ENCODE measurements at places on chromosomes 5 and 9.

GRCh38 chr5:142826741-142827492, 56.7 kb downstream of the ARHGAP26 start:
- DNase-seq, result no peak

DNA sequence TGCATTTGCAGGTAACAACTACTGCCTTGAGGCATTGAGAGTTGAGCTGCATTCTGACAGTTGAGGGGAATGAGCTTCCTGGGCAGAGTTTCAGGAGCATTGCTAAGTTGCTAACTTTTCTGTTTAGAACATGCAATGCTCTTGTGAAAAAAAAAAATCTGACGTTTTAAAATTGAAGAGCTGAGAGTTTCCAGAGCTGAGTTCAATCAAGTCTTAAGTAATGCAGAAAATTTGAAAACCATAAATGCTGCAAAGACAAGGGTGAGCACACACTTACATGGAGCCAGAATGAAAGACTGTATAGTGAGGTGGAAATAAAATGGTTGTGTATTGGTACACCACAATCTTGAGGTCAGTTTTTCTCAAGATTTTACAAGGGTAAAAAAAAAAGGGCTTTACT, 166.0 kb downstream of the GABRB2 start:
- DNase-seq, result no peak

- DNase-seq, result no peak
Observed at GRCh38 chr5:168951356-168951755, 349.6 kb downstream of the SLIT3 start.

DNA sequence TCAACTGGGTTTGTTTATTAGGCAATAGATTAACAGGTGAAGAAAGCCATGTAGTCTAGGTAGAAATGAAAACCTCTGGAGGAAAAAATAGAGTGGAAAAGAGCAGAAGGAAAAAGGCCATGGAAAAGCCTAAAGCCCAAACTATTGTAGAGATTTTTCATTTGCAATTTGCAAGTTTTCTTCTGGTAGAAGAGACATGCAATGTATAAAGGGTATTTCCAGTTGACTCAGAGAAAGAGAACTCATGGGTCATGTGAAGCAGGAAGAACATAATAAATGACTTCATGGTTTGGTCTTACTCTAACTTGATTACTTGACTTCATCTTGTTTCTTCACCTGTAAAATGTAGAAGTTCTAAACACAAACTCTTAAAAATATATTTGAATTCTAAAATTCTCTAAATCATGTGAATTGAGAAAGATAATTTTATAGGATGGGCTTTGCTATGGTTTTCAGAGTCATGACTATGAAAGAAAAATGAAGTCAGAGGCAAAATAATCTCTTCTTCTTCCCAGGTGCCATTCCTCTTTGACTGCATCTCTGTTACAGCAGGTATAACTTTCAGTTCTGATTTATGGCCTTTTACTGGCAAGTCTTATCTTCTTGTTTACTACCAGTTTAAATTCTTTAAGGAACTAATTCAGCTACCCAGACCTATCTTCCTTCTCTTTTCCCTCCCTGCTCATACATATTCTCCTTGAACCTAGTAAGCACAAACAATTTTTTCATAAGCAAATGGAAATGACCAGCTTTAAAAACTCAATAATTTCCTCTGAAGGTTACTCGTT, 47.7 kb upstream of the TMC1 start:
- no peak for DNase-seq

- no peak for DNase-seq
Observed at GRCh38 chr5:130571076-130571475, 594.0 kb downstream of the HINT1 start.

- no peak for DNase-seq
Observed at GRCh38 chr9:98150164-98150563, 31.1 kb upstream of the TRIM14 start.

GRCh38 chr5:62584391-62584790, 5.8 kb downstream of the LRRC70 start:
- no peak for DNase-seq

GRCh38 chr9:107932601-107933000, 443.0 kb upstream of the KLF4 start:
- no peak for DNase-seq

DNA sequence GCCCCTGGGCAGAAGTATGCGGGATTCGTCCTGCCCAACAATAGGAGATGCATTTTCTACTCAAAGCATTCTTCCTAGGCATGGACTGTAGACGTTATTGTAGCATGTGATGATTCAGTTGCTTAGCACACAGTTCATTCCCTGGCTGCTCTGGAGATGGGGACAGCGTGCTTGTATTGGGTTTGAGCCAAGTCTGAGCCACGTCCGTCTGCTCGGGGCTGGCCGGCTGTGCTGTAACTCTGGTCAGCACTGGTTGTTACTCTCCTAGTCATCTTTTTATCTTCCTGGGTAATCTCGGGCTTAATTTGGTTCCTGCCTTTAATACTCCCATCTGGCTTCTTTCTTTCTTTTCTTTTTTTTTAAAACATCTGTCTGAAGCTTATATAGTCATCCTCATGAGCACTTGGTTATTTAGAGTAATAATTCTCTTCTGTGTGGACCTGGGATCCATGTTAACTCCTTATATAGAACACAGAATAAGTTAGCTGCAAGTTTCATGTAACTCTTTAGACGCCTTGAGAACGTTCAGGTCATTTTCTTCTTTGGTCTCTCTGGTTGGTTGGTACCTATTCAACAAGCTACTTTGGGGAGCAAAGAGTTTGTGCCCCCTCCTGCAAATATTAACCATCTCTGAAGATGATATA, 118.8 kb upstream of the RPS23 start:
- DNase-seq, result no peak

DNA sequence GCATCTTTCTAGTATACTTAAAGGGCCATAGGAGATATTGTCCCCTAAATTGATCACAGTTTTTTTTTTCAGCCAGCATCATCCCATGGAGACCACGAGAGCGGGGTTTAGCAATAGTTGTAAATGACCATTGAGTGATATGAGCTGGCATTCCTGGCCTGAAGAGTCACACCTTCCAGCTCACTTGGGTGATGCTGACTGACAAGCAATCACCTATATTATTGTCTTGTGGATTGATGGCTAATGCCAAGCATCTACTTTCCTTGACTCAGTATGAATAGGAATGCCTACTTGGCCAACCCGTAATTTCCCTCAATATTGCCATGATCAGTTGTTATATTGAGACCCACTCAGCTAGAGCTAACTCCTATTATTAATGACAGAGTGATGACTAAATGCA, 70.5 kb downstream of the ADAMTSL1 start:
- no peak for DNase-seq

DNA sequence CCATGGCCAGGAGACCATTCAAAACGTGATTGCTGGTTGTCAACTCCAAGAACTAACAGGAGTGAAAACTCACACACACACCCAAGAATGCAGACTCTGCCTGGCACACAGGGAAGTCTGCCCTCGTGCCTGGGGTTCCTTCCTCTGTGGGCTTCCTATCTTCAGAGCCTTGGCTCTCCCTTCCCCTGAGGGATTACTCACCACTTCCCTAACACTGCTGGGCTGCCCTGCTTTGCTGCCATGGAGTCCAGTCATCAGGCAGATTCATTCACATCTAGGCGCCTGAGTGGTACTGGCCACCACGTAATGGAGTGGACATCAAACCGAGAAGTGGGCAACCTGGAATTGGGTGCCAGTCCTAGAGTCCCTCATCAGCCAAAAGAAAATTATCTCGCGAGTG, 76.4 kb upstream of the PRSS3 start:
- no peak for DNase-seq

GRCh38 chr5:122996091-122996490, 40.4 kb downstream of the PPIC start:
- DNase-seq, result no peak

DNA sequence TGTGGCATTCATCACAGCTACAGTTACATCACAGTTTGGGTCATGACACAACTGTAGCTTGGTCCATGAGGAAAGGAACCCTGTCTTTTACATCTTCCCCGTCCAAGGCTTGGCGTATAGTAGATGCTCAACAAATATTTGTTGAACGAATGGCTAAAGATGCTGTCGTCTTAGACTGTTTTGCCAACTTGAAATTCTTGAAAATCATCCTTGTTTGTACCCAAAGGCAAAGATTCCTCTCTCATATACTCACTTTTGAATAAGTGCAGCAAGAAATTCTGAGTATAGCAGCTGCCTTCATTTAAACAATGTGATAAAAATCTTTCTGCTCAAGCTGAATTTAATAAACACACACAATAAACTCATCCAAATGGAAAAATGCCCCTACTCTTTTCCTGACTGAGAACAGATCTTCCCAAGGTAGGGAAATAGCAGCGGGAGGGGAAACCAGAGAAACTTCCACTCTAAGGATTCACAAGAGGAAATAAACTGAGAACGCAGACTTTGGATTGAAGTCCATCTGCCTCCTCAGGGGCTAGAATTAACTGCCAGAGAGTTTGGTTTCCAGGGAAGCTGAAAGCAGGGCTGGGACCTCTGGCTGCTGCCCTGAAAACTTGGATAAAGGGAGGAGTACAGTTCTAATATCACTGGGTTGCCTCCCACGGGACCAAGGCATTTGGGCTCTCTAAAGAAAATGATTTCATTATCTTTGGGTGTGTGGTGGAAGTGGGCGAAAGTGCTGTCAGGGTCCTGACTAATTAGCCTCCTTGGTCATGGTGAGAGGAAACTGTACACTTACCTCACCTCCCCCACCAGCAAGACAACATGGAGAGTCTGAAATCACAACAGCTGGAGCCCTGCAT, 99.1 kb downstream of the DPYSL3 start:
- DNase-seq, result no peak

DNA sequence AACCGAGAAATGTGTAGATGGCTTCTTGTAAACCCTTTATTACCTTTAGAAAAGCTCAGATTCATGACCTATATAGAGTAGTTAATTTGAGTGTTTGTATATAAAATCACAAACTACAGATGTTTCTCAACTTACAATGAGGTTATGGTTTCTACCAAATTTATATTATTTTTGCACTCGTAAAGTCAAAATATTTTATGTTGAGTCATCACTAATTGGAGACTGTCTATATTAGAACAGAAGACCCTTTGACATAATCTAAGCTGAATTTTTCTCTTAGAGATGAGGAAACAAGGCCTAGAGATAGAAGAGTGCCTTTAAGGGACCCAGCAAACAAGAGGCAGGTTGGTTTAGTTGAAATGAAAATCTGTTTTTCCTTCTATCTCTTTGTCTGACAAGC, 20.0 kb upstream of the NMUR2 start:
- DNase-seq, result no peak

- no peak for DNase-seq
Observed at GRCh38 chr9:122845116-122845515, 16.7 kb upstream of the PDCL start.

DNA sequence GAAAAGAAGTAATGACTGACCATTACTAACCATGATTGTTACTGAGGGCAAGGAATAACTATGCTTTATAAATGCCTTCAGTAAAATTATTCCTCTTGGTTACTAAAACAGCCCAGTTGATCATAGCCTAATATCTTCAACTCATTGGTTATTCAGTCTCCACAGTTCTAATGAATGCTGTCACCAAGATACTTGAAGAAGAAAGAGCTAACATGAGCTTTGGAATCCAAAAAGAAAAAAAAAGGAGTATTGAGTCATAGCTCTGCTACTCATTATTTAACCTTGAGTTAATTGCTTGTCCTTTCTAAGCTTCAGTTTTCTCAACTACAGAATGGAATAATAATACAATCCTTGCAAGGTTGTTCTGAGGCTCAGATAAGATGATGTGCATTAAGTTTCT, 187.7 kb downstream of the BRINP1 start:
- DNase-seq, result no peak

DNA sequence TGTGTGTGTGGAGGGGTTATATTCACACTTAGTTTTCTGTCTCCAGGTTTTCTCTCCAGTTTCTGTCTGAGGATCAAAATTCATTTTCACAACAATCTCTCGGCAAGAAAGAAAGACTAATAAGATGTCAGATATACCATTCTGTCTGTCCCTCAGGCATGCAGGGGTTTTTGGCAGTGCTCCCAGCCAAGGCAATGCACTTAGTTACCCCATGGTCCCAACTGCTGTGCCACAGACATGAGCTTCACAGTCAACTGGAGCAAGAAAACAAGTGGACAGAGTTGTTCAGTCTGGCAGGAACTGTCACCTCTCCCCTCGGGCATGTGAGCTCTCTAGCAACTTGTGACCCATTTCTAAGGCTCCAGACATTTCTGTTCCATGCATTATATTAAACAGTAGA, 101.7 kb upstream of the LHFPL2 start:
- no peak for DNase-seq

DNA sequence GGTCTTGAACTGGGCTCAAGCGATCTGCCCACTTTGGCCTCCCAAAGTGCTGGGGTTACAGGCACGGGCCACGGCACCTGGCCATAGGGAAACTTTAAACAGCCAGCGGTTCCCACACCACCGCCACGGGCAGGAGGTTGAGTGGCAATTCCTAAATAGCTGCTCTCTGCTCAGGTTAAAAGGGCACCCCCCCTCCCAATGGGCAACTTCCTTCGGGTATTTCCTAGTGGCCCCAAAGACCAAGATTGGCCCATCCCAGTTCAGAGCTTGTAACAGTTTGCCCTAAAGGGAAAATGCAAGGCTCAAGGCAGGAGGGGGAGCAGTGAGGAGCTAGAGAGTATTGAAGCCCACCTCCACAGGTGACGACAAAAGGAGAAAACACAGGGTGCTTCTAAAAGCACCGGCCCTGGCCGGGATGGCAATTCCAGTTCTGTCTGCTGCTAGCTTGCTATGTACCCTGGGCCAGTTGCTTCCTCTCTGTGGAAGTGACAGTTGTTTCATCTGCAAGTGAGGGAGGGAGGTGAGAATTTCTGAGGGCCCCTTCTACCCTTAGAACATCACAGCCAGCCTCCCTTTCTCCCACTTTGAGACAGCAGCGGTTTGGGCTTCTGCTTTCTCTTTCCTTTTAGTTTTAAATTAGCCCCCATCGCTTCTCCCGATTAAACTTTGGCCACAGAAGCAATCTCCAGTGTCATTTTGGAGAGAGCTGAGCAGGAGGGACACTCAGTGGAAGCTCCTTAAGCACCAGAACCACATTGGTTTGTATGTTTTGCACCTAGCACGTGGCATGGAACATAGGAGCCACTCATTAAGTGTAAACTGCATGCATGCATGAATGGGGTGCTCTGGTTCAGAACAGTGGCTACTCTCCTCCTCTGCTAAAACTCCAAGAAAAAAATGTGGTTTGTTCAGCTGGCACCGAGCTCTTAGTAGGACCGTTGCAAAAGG, 17.3 kb upstream of the TNIP1 start:
- no peak for DNase-seq

DNA sequence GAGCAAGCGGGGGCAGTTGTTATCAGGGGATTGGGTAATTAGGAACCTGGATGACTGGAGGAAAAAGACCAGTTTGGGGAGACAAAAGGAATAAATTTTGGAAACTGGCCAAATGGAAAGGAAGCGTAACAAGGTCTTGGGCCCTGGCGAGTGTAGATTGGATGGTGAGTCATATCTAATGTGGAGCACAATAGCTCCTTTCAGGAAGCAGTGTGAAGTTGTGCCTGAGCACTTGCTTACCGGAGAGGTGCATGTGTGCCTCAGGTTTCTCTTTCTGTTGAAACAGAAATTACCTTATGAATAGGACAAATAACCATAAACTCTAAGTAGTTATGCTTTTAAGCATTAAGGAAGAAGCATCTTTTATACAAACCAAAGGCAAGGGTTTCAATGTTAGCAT, 176.4 kb downstream of the KIF4B start:
- DNase-seq, result peak; percentile 1

All from neuronal stem cell (in vitro differentiated cells).